T-cell (primary cell): ENCODE measurements at places on chromosomes 1 and 21. TPM values are rescaled to one million over a fixed set of nuclear protein-coding genes. Genes with fewer than 3 reads are reported as not detected.

GRCh38 chr1:25858494-25858893 is 763 bp downstream of the AUNIP start:
- DNase-seq: no peak

DNA sequence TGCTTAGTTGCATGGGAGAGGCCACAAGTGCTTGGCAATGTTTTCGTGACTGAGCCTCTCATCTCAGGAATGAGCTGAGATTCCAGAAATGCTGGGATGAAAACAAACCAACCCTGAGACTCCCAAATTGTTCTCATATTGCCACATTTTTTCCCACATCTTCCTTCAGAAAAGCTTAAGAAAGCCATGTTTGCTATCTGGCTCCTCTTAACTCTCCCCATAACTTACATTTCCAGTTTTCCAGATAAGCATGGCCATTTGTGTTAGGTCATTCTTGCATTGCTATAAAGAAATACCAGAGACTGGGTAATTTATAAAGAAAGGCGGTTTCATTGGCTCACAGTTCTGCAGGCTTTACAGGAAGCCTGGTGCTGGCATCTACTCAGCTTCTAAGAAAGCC is 17.2 kb downstream of the DSCAM start:
- no peak for DNase-seq

DNA sequence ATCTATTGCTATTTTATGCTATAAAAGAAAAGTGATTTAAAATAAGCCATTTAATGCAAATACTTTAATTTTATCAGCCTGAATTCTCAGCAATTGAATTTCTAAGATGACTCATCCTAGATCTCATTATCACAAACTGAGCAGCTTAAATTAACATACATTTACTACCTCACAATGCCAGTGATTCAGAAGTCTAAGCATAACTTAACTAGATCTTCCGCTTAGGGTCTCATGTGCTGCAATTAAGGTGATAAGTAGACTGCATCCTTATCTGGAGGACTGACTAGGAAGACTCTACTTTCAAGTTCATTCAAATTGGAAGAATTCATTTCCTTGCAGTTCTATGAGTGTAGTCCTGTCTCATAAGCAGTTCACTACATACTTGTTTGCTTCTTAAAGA is 286.6 kb downstream of the COL11A1 start:
- DNase-seq: no peak

- DNase-seq: no peak
Observed at GRCh38 chr1:187862506-187862905, 1033.8 kb downstream of the PLA2G4A start.

DNA sequence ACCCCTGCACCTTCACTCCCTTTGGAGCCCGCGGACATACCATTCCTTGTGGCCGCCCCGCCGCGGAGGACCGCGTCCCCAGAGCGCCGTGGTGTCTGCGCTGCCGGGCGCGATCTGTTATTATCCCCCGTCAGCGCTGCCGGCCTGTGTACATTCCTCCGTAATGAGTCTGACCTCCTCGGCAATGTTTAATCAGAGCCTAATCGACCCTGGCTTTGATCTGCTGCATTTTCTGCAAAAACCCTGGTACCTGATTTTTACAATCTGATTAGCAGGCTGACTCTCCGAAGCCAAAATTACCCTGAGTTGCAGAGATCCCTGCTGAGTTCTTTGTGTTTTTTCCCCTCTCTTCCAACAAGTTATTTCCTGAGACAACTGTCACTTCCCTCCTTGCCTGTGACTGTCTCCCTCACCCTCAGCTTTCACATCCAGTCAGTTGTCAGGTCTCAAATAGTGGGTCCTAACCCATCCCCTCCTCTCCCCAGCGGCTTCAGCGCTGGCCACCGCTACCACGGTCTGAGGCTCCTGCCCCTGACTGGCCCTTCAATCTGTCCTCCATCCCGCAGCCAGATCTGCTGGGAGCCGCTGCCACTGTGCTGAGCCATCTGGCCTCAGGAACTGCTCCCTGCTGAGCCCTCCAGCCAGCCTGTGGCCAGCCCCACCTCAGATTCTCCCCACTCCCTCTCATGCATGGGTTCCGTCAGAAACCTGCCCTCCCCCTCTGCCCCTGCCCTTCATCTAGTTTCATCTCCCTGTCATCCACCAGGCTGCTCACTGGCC is 53.5 kb downstream of the GLIS1 start:
- DNase-seq: no peak

DNA sequence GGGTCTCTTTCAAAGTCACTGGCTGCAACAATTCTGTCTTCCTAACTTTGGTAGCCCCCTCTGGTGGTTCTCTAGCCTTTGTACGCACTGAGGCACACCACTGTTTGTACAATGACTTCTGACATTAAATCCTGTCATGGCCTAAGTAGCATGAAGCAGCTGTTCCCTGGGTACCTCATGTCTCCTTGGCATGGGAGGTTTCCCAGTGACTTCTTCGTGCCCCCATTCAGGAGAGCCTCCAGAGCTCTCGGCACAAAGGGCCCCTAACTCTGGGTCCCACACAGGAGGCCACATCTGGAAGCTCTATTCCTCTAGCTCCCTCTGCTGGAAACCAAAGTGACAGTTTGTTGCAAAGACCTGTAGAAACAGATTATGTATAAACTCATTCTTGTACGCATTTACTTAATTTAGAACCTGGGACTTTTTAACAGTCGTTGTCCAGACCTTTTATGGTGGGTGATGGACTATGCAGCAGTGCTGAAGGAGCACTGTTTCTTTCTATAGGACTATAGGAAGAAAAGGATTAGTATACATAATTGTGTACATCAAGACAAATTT is 13.4 kb downstream of the SWT1 start:
- no peak for DNase-seq

DNA sequence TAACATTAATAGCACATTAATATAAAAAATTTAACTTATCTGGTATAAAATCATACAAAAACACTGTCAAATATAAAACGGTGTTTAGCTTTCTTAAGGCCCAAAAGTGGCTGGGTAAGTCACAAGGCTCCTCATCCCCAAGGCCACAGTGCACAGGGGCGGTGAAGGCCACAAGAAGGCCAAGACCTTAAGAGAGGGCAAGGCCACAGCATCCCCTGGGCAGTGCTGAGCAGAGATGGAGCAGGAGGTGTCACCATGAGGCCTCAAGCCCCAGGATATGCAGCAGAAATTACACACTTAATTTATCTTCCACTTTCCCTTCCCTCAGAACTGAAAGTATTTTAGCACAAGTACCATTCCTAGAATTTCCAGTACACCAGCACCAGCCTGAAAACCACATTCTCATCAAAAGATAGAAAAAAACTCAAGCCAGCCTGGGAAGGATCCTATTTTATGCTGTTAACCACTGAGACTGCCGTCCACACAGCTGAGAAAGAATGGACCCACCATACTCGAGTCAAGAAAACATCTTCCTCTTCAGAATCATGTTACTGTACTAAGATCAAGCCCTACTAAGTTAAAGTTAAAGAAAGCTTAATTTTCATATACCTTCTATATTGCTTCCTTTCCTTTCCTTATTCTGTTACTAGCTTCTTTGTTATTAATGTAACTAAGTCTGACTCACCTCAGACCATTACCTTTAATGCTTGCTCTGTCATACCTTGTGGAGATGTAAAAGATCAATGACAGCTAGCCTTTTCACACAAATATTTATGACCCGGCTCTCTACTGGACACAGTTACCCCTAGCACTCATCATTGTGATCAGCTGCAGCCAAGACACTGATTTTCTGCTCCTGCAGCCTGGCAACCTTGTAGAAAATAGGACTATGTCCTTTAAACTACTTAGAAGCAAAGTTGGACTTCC is 26.4 kb upstream of the FMO1 start:
- no peak for DNase-seq

DNA sequence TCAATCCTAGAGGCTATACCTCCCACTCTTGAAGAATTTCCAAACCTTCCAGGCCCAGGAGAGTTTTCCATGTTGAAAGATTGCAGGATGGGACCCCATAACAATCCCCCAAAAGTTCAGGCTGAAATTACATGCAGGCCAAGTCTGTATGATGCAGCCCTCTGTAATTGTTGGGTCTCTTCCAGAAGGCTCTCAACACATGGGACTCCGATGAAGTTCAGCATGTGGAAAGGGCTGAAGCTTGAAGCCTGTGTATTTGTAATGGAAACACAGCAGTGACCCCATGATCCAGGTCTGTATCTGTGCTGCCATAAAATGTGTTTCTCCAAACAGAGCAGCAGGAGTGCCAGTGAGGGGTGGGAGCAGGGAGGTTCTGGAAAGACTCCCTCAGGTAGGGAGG is 202.5 kb upstream of the LYPLAL1 start:
- DNase-seq: no peak

DNA sequence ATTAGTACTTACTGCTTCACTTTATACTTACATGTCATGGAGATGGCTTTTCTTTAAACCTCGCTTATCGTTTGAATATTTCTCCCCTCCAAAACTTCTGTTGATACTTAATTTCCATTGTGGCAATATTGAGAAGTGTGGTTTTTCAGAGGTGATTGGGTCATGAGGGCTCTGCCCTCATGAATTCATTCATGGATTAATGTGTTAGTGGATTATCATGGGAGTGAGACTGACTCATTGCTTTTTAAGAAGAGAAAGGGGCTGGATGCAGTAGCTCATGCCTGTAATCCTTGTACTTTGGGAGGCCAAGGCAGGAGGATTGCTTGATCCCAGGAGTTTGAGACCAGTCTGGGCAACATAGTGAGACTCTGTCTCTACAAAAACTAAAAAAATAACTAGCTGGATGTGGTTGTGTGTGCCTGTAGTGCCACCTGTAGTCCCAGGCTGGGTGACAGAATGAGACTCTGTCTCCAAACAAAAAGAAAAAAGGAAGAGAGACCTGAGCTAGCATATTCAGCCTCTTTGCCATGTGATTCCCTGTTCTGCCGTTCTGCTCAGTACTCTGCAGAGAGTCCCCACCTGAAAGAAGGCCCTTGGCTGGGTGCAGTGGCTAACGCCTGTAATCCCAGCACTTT is 30.2 kb downstream of the RABGAP1L start:
- no peak for DNase-seq

DNA sequence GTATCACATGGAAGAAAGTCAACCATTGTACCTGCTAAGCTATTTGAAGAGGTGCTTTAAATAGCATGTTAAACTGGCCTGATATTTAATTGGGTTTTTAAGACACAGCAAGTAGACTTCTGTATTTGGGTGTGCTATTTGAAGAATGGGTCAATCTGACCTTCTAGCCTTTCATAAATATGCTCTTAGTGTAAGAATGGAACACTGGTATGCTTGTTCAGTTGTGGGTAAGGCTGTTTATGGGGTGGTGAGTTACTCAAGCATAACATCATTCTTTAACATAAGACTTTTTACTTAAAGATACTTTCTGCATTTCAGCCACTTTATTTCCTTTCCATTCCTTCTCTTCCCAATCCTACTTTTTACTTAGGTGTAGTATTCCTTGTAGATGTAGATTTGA is 21.4 kb downstream of the AHCYL1 start:
- no peak for DNase-seq

DNA sequence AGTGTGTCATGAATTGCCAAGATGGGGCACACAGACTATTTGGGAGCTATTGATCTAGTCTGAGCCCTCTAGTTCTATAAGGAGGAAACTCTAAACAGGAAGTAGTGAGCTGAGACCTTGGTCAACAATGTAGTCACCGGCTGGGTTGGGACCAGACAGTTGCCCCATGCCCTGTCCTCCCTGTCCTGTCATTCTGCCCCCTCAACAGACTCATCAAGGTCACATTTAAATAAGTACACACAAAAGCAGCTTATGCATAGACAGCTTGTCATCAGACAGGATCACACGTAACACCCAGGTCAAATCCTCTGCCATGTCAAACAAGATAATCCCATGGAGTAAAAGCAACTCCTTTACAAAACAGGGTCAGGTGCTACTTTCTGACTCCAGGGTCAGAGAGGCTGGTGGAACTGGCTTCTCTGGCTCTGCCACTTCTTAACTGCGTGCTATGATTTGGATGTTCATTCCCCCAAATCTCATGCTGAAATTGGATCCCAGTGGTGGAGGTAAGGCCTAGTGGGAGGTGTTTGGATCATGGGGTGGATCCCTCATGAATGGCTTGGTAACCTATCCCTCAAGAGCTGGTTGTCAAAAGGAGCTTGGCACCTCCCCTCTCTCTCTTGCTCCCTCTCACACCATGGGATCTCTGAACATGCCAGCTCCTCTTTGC is 128.9 kb downstream of the HIVEP3 start:
- no peak for DNase-seq

DNA sequence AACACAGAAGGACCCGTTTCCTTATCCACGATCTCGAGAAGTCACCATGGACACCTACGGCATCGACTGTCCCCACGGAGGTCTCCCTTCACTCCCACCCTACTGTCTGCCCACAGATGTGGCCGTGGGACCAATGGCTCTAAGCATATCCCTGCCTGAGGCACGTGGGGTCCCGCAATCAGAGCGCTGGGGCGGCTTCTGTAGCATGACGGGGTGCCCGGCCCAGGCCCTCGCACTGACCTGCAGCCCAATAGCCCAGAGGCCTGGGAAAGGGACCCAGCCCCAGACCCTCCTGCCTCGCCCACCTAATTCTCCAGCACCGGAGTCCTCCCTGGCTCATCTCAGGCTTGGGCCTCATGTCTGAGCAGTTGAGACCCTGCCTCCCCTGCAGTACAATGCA is 132.5 kb downstream of the NPHP4 start:
- DNase-seq: no peak

GRCh38 chr1:78687914-78688313 is 38.3 kb downstream of the IFI44 start:
- no peak for DNase-seq

GRCh38 chr1:92096317-92096716 is 16.2 kb downstream of the BTBD8 start:
- DNase-seq: no peak

GRCh38 chr1:179264507-179264906 is 29.1 kb upstream of the SOAT1 start:
- DNase-seq: no peak

- DNase-seq: no peak
Observed at GRCh38 chr1:172673761-172674160, 14.9 kb downstream of the FASLG start.

GRCh38 chr1:209364716-209365115 is 218.8 kb upstream of the CAMK1G start:
- no peak for DNase-seq

GRCh38 chr1:95018602-95019369 is 54.0 kb downstream of the ALG14 start:
- DNase-seq: no peak

Gene CFAP45
- total RNA-seq: 1.2 TPM

Gene LCE3E
- total RNA-seq: not detected

Gene TAF1A
- total RNA-seq: 5.7 TPM

Gene GBP6
- total RNA-seq: 0.22 TPM

Gene APP
- 37.3 TPM for total RNA-seq

Gene OR2G6
- total RNA-seq: not detected

Gene PRR9
- not detected for total RNA-seq

Gene FAM167B
- 0.99 TPM for total RNA-seq

Gene CD1B
- not detected for total RNA-seq

Gene AVPR1B
- total RNA-seq: not detected

Gene SLC35E2B
- 86.5 TPM for total RNA-seq

Gene AQP10
- total RNA-seq: not detected

Gene SMCP
- not detected for total RNA-seq

Gene TMEM201
- 12.3 TPM for total RNA-seq

Gene OSCP1
- 0.56 TPM for total RNA-seq
